ENCODE measurements at places on chromosomes 2 and 18. TPM values are rescaled to one million over a fixed set of nuclear protein-coding genes. Genes with fewer than 3 reads are reported as not detected.

- no peak for DNase-seq
Measured at GRCh38 chr18:56112013-56112749, 524.2 kb upstream of the TCF4 start.

Gene SANBR
- 2.9 TPM for total RNA-seq

Gene PDE11A
- 0.17 TPM for total RNA-seq

- DNase-seq: no peak
Measured at GRCh38 chr2:30948130-30948529, 140.9 kb upstream of the CAPN13 start.

GRCh38 chr2:41943159-41943558 is 104.7 kb upstream of the PKDCC start:
- DNase-seq: no peak

Gene SLC25A12
- 18.1 TPM for total RNA-seq

Gene BMP10
- total RNA-seq: not detected

- peak; percentile 71 for DNase-seq
Measured at GRCh38 chr2:85930129-85931124, 41.6 kb upstream of the ST3GAL5 start.

Gene ATF2
- total RNA-seq: 19.2 TPM

DNA sequence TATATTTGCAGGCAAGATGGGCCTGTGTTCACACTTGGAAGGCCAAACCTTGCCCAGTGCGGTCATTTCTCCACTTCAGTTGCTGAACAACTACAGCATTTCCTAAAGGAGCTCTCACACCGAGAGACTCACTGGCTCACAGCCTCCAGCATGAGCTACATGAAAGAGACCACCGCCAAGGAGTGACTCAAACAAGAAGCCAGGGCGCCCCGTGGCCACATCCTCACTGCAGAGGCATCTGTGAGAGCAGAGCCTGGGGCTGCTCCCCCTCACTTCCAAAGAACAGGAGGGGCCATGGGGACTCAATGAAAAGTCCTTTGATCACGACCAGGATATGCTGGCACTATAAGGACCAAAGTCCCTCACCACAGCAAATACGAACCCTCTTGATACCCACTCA is 50.0 kb downstream of the TMEM163 start:
- DNase-seq: peak; percentile 76

DNA sequence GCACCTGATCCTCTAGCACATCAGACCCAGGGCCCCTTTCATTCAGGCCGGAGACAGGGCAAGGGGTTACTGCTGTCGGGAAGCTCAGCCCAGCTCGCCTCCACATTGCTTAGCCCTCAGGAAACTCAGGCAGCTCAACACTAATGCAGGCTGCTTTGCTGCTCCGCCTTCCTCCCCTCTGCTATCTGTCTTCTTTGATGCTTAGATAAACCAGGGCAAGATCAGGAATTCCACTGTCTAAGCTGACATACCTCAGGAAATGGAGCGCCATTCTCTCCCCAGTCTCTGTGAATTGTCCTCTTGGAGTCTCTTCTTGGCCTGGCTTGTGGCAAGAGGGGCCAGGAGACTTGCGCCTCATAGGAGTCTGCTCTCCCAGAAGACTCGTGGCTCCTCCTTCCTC is 25.5 kb upstream of the EXOC6B start:
- no peak for DNase-seq

DNA sequence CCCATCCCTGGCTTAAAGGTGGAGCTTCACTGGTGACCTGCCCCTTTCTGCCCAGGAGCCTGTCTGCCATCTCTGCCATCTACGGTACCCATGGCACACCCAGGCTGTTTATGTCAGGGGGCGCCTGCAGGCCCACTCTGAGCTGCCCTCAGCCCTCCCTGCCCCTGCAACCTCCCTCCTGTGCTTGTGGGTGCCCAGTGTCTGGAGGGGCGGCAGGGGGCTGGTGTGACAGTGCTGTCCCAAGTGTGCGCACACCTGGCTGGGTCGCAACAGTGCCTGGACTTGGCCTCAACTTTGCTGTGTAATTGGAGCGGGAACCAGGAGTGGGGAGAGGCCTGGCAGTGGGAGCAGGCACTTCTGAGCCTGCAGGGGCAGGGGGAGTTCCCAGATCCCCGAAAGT is 102.4 kb downstream of the ALMS1 start:
- no peak for DNase-seq

- no peak for DNase-seq
Measured at GRCh38 chr18:31774962-31775361, 14.3 kb upstream of the SLC25A52 start.

Gene AMER3
- not detected for total RNA-seq

DNA sequence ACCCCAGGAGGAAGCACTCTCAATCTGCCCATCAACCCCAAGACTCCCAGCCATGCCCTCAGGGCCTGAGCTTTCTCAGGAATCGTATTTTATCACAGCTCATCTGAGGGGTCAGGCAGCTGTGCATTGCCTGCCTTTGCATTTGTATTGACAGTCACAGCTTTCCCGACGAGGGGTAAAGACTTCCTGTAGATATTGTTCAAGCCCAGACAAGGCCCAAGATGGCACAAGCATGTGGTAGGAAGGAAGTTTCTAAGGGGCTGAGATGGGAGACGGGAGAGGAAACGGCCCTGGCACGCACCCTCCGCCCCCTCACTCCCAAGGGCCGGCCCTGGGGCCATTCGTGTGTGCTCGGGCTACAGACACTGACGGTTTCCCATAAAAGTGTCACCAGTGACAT is 34.2 kb upstream of the PRLH start:
- no peak for DNase-seq

- no peak for DNase-seq
Measured at GRCh38 chr2:134189009-134189720, 64.7 kb upstream of the MGAT5 start.

GRCh38 chr2:188726626-188727247 is 247.4 kb upstream of the COL3A1 start:
- no peak for DNase-seq

DNA sequence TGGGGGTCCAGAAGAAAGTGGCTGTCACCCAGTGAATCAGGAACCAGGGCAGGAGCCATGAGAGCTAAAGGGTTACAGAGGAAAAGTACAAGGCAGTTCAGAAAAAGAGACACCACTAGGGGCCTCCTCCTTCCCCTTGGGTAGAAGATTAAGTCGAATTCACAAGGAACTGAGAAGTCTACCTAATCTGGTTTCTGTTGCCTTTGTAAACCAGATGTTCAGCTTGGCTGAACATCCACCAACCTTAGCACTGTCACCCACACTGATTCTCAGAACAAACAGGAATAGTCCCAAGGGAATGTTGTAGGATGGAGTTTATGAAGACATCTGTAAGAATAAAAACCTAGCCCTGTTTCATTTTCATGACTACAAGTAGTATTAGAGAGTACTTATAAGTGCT is 90.4 kb upstream of the NOSTRIN start:
- DNase-seq: no peak

Gene LRP1B
- 1.2 TPM for total RNA-seq

DNA sequence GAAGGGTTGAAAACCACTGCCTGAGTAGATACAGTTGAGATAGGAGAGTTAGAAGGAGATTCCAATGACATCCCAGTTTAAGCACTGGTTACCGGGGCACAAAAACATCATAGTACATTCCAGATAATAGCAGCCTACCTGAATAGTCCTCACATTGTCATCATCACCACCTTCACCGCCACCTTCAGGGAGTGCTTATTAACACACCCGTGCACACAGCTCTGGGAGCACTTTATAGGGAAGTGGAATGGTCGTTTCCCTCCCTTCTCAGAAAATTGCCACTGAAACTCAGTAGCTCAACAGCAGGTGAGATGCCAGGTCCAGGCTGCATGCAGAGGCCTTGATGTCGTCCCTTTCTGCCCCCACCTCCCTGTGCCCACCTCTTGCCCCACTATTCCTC is 8.2 kb downstream of the SERPINB7 start:
- DNase-seq: no peak

DNA sequence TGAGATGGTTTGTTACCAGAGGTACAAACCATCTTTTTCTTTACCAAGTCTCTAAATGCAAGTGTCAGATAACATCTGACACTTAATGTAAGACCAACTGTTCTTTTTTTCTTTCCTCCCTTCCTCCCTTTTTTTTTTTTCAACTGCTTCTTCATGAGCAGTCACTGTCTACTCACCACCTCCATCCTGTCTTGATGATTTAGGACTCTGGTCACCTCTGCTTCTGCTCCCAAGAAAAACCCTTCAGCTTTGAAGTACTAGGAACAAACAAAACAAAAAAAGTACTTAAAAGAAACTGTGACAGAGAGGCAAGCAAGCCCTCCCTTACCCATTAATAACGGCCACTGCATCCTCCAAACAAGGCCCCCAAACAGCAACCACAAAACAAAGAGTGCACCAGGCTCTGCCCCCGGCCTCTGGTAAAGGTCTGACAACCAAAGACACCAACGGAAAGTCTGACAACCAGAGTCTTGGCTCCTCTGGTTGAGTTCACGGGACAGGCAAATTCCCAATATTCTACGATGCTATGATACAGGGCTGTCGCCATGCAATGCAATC is 141.0 kb downstream of the ARL4C start:
- DNase-seq: no peak

DNA sequence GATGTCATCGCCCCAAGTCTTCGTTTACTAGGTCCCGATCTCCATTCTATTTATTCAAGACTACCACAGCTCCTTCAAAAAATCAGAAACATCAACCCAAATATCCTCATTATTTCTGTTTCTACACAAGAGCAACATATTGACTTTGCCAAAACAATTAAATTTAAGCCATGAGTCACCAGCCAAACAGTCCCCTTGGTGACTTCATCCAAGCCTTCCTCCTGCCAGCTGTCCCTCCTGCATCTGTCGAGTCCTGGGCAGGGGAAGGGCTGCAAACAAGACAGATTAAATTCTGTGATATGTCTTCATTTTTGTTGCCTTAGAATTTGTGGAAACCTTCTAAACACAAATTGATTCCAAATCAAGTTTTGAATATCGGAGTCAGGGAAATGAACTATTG is 110.3 kb downstream of the SP3 start:
- peak; percentile 28 for DNase-seq

GRCh38 chr2:31404827-31405226 is 9.7 kb downstream of the XDH start:
- no peak for DNase-seq

- DNase-seq: no peak
Measured at GRCh38 chr2:113083296-113083695, 15.5 kb downstream of the IL1F10 start.

Gene ZFAND2B
- 63.5 TPM for total RNA-seq

GRCh38 chr2:238817891-238818290 is 30.0 kb upstream of the TWIST2 start:
- DNase-seq: no peak

Gene SERPINB3
- 12.4 TPM for total RNA-seq

GRCh38 chr2:199922856-199923255 is 11.8 kb downstream of the C2orf69 start:
- DNase-seq: no peak

DNA sequence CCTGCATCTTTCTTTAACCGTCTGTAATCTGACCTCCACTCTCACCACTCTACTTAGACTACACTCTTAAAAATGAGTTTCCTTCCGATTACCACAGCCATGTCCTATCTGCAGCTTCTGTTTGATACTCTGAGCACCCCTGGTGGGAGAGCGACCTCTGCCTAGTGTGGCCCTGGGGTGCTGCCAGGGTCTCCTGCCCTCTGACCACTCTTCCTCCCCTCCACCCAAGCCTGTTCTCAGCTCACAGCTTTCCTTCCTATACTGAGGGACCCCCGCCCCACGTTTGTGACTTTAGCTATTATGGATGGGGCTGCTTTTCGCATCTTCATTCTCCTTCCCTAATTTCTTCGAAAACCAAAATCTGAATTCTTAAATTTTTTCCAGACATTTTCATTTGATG is 132.7 kb downstream of the KCTD1 start:
- no peak for DNase-seq

Gene ZNF396
- 1.1 TPM for total RNA-seq

DNA sequence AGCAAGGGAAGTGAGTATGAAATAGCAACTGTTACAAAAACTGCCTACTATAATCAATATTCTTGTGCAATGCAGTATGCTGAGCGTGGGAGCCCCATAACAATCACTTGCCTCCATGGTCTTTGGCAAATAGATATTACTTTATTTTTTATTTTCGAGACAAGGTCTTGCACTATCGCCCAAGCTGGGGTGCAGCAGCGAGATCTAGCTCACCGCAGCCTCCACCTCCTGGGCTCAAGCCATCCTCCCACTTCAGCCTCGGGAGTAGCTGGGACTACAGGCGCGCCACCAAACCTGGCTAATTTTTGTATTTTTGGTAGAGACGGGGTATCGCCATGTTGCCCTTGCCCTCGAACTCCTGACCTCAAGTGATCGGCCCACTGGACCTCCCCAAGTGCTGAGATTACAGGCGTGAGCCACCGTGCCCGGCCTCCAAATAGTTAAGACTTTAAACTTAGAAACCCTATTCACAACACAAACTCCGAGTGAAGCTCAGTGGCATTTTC is 1.2 kb upstream of the CCNT2 start:
- DNase-seq: peak; percentile 39

- no peak for DNase-seq
Measured at GRCh38 chr2:220586980-220587530, 959.6 kb downstream of the SLC4A3 start.

DNA sequence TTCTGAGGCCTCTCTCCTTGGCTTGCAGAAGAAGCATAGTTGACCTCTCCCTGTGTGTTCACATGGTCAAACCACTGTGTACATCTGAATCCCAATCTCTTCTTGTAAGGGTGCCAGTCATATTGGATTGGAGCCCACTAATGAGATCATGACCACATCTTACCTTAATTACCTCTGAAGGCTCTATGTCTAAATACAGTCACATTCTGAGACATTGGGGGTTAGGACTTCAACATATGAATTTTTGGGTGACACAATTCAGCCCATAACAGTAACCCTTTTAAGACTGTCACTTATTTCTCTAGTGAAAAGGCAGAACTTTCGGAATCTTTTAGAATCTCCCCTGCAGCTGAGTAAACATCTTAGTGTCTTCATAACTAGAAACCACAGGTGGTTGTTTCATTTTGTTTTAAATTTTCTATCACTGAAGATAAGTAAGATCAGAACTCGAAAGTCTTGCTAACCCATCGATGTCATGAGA is 33.3 kb downstream of the BMP10 start:
- no peak for DNase-seq

Gene ALPG
- total RNA-seq: not detected

Gene UGT1A9
- total RNA-seq: not detected

Gene CD8A
- 0.91 TPM for total RNA-seq

GRCh38 chr2:228023619-228024018 is 152.2 kb downstream of the DAW1 start:
- DNase-seq: no peak

- DNase-seq: no peak
Measured at GRCh38 chr2:23235736-23236135, 149.2 kb upstream of the KLHL29 start.

GRCh38 chr2:183123959-183124221 is 353 bp upstream of the NUP35 start:
- no peak for DNase-seq

GRCh38 chr2:205957452-205958154 is 128.4 kb downstream of the INO80D start:
- DNase-seq: no peak

Data from lower leg skin (tissue), 4 donors.